ENCODE measurements at places on chromosomes 16 and 17.

- DNase-seq: no peak
Observed at GRCh38 chr17:80026359-80027042, 9.2 kb downstream of the TBC1D16 start.

- no peak for DNase-seq
Observed at GRCh38 chr17:17826342-17826713, 10.5 kb downstream of the SREBF1 start.

DNA sequence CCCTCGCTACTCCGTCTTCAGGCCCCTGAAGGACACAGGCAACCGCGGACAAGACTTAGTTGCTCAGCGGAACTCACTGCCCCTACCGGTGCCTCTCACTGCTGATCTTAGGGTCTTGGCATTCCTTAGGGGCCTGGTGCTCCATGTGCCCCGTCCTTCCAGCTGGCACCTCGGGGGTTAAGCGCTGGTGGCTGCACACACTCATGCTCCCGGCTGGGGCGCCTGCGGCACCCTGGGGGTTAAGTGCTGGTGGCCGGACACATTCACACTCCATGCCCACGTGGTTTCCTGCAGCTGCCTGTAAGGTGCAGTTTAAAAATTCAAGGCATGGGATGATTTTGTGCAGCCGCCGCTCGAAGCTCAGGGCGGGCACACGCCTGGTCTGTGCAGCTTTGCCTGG, 45.1 kb downstream of the BAIAP2 start:
- DNase-seq: no peak

GRCh38 chr17:43014020-43014648, 7.5 kb downstream of the IFI35 start:
- DNase-seq: no peak

DNA sequence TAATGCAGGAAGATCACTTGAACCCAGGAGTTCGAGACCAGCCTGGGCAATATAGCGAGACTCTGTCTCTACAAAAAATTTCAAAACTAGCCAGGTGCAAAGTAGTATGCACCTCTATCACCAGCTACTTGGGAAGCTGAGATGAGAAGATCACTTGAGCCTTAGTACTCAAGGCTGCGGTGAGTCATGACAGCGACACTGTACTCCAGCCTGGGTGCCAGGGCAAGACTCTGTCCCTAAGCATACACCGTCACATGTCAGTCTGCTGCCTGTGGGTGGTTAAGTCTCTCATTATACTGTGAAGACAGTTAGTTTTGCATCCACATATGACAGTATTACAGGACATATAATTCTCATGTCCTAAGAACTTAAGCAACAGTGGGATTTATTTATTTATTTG, 21.8 kb downstream of the NMRAL1 start:
- DNase-seq: no peak

- peak; percentile 98 for DNase-seq
Observed at GRCh38 chr17:42266918-42267766, 9.0 kb downstream of the STAT5B start.

DNA sequence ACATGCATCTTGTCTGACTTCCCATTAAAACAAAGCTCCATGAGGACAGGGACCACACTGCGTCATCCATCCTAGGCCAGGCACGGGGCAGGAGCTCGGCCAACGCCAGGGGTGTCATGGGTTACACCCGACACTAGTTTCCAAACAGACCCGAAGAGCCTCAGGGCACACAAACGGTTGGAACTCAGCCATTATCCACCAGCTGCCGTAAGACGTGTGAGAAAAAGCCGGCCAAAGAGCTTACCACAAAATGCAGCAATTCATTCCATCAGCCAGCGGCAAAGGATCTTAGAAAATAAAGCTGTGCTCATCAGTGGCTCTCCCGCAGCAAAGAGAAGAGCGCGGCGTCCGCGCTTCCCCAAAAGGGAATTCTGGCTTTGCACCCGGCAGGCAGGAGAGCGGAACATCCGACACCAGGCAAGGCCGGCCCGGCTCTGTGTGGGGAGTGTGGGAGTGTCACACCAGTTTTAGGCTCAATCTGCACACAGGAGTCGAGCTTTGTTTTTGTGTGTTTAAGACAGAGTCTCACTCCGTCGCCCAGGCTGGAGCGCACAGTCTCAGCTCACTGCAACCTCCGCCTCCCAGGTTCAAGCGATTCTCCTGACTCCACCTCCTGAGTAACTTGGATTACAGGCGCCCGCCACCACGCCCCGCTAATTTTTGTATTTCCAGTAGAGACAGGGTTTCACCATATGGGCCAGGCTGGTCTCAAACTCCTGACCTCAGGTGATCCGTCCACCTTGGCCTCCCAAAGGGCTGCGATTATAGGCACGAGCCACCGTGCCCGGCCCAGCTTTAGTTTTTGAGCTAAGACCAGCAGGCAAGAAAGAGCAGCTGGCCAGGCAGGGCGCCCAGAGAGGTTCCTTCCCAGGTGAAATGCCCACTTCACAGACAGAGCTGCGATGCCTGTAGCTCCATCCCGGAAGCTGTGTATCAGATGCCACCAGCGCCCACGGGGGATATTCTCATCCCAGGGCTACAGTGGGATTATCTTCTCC, 1.5 kb downstream of the SLC38A8 start:
- no peak for DNase-seq

DNA sequence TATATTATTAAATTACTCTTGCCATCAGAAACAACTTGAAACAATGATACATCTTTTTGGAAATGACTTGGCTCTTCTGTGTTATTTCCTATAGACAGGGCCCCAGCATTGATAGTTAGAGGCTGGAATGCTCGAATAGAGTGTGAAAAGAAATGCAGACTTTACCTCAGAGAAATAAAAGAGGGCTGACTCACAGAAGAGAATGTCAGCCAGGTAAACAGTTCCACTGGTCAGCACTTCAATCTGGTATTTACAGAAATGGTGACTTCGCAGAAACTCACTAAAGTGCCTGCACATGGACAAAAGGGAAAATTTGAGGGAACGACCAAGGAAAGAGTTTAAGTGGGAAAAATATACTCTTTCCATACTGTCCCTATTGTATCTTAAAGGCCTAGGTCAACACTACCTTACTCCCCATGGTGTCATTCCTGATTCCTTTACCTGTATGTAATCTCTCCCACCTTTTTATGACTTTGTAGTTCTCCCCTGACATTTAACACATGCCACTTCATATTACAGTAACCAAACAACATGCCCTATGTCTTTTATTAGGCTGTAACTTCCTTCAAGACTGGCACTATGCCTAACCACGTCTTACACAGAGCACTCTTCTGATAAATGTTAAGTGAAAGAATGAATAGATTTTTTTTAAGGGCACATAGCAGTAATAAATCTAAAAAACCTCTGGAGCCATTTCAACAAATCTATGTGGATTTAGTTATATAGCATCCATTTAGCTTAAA, 36.7 kb downstream of the AKAP10 start:
- no peak for DNase-seq

GRCh38 chr17:31249835-31250141, 47.3 kb downstream of the OMG start:
- no peak for DNase-seq

Measured in erythroblast (primary cell).